ENCODE measurements at places on chromosomes 1 and 21.

DNA sequence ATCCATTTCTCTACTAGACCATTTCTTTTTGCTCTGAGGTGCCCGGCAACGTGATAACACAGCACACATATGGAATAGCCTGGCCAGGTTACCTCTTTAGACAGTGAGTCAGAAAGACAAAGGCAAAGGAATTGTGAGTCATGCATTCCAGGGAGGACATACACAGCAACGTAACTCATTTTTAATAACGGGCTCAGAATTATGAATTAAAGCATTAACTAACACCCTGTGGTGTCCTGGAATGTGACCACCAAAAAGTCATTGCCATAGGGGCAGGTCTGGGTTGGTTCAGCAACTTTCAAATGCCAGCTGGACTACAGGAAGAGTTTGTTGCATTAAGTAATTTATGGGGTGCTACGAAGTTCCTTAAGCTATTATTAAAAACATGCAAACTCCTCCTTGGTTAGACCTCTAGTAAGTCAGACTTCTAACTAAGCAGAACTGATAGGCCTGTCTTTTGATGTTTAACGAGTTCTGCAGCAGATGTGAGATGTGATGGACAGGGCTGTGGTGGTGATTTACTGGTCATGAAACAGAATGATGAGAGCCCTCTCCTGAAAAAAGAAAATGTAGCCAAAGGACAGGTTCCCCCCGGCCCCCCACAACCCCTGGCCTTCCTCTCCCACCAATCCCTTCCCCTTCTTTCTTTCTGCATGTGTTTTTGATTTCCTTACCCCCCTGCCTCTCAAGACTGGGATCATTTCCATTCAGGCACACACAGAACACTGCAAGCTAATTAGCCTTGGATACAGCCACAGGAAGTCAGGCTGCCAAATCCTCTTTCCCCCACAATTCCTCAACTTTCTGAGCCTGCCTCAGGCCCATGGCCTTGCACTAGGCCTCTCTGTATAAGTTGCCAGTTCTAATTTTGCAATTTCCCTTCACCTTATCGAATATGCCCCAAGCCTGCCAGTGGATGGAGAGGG, 88.9 kb upstream of the HAO2 start:
- no peak for DNase-seq

DNA sequence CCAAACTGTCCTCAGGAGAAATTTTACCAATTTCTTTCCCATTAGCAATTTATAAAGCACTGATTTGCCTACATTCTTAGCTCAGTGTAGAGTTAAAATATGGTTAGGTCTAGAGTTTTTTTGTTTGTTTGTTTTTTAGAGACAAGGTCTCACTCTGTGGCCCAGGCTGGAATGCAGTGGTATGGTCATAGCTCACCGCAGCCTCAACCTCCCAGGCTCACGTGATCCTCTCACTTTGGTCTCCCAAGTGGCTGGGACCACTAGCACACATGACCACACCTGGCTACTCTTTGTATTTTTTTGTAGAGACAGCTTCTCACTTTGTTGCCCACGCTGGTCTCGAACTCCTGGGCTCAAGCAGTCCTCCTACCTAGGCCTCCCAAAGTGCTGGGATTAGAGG, 10.6 kb upstream of the RALGPS2 start:
- no peak for DNase-seq

DNA sequence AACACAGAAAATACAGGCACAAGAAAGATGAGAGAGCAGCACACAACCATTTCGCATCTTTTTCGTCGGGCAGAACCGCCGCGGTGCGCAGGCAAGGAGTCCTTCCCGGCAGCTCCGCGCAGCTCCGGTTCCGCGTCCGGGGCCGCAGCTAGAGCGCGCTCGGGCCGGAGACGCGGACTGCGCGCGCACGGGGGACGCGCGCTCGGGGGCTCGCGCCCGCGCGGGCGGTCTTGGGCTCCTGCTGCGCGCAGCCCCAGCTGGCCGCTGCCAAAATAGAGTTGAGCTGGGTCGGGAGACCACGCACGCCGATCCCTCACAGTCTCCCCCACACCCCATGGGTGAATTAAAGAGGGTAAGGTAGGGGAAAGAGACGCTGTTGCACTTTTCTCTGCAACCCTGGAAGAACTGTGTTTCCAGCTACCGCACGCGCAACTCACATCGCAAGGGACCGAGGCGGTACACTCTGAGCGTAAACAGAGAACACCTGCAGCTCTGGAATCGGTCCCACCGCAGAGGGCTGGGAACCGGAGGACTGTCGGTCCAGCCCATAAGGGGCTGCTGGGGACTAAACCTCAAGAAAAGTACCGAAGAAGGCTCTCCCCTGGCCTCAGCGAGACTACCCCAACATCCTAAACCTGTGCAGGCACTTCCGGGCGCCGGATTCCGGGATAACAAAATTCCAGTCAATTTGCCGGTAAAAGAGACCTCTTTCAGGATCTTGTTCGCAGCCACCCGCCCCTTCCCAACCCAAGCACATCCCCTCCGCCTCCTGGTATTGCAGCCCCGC, 1.7 kb downstream of the NR5A2 start:
- peak; percentile 79 for DNase-seq

DNA sequence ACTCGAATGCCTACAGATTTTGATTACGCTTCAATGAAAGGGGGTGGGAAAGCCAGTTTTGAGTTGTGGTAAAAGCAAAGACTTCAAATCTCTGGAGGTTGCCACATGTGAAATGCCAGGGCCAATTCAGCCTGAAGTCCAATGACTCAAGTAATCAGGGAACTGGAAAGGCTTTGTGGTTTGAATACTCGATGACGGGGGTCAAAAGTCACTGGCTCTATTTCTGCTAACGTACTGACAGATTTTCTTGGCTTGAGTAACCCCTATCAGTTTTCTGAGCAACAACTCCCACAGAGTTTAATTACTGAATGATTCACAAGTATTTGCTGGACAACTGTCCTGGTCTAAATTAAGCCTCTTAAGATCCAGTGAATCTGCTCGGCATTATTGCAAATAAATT, 152.2 kb downstream of the SIPA1L2 start:
- DNase-seq: no peak

GRCh38 chr1:230191855-230192254, 124.8 kb downstream of the GALNT2 start:
- no peak for DNase-seq

Measured in GM23338 (cell line).